ENCODE measurements at places on chromosomes 1 and 21.
A peak's percentile ranks its signal among the peaks of the same experiment; 100 is the strongest.

DNA sequence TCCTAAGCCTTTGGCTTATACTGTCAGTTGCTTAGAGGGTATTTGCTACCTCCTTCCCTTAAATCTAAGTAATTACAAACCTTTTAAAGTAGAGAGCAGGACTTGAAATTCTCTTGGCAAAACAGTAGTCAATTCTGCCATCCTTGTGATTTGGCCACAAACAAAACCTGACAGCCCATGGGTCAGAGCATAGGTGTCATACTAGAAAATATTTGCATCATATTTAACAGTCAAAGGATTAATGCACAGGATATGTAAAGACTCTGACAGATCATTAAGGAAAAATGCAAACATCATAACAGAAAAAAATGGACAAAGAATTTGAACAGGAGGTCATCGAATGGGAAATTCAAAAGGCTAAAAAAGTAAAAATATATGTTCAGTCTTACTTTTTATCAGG, 50.5 kb downstream of the ZFYVE9 start:
- DNase-seq, result no peak

GRCh38 chr1:190226006-190226405, 251.7 kb downstream of the BRINP3 start:
- no peak for DNase-seq

DNA sequence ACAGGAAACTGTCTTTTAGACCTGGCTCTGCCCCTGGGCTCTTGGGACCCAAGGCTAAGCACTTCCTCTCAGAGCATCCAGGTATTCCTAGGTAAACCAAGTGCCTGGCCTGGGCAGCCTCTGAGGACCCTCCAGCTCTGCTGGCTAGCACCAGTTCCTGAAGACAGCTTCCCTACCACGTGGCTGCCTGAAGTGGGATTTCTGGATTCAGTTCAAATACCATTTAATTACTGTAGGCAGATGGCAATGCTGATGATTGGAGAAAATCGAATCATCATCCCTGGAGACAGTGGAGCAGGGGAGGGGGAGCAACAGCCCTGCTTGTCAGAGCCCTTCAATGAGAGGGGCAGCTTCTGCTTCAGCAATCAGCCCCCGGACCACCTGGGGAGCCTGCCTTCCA, 11.9 kb downstream of the KIF21B start:
- DNase-seq, result no peak

DNA sequence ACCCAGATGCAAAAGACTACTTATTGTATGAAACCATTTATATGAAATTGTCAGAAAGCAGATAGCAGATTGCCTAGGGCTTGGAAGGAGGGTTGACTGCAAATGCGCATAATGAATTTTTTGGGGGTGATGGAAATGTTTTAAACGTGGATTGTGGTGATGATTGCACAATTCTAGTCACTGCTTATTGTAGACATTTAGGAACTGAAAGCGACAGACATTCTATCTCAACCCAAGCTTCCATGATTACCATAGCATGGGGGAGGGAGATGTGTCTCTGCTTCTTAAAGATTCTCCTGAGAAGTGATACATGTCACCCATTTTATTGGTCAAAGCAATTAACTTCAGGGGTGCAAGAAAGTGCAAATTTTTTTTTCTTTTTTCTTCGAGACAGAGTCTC, 2.8 kb upstream of the MTF2 start:
- DNase-seq, result peak; percentile 26

- no peak for DNase-seq
Measured at GRCh38 chr1:20487236-20487590, 1.2 kb upstream of the CAMK2N1 start.

- no peak for DNase-seq
Measured at GRCh38 chr1:218850367-218850766, 323.3 kb upstream of the LYPLAL1 start.

- DNase-seq, result no peak
Measured at GRCh38 chr1:220341126-220341525, 68.9 kb upstream of the RAB3GAP2 start.

DNA sequence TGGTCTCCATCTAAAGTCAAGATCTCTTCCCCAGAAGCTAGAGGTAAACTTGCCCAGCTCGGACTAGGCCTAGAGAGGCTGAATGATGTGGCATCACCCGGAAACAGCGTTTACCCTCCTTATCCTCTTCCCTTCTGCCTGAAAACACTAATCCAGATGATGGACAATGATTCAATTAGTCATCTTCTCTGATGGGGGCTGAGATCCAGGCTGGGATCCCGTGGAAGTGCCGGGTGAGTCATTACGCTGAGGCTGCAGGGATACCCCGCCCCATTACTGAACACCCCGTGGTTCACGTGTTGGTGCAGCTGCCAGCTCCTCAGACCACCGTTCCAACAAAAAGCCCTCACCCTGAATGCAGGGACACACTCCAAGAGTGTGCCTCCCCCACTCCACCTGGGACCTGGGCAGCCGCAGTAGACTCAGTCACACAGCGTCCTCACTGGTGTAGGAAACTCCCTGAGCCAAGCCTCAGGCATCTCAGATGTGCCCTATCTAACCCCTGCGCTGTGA, 2.0 kb downstream of the S100A6 start:
- DNase-seq, result peak; percentile 41

- no peak for DNase-seq
Measured at GRCh38 chr1:5971471-5972197, 20.6 kb downstream of the NPHP4 start.

- DNase-seq, result peak; percentile 33
Measured at GRCh38 chr1:161073474-161074121, 3.9 kb upstream of the ARHGAP30 start.

DNA sequence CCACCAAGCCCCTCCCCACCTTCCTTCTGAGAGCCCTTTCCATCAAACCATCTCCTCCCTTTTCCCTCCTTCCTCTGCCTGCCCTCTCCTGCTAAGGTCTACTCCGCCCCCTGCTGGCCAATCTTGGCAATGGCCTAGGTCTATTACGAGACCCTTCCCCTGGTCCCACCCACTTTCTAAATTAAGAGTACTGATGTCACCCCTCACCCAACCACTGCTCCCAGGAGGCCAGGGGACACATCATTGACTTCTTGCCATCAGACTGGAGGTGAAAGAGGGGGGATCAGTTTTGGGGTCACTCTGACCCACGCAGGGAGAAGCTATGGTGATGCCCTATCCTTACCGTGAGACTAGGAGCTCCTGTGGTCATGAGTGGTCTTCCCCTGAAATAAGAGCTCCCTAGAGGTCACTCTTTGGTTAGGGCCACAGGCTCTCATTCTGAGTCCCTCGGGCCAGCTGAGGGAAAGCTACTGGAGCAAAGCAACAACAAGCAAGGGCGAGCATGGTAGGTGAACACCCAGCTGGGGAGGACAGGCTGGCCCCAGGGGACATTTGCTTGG, 34.6 kb upstream of the S100A7 start:
- peak; percentile 82 for DNase-seq

DNA sequence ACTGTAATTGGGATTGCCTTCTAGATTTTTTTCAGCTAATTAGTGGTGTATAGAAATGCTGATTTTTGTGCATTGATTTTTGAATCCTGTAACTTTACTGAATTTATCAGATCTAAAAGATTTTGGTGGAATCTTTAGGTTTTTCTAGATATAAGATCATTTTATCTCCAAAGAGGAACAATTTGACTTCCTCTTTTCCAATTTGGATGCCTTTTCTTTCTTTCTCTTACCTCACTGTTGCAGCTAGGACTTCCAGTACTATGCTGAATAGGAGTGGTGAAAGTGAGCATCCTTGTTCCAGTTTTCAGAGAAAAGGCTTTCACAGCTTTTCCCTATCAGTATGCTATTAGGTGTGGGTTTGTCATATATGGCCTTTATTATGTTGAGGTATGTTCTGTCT, 53.6 kb downstream of the TESK2 start:
- DNase-seq, result no peak

GRCh38 chr1:198156111-198156744, 570 bp upstream of the NEK7 start:
- DNase-seq, result peak; percentile 92

GRCh38 chr1:41927118-41927517, 8.4 kb upstream of the HIVEP3 start:
- no peak for DNase-seq

- DNase-seq, result no peak
Measured at GRCh38 chr1:117616356-117616755, 10.5 kb downstream of the TENT5C start.

DNA sequence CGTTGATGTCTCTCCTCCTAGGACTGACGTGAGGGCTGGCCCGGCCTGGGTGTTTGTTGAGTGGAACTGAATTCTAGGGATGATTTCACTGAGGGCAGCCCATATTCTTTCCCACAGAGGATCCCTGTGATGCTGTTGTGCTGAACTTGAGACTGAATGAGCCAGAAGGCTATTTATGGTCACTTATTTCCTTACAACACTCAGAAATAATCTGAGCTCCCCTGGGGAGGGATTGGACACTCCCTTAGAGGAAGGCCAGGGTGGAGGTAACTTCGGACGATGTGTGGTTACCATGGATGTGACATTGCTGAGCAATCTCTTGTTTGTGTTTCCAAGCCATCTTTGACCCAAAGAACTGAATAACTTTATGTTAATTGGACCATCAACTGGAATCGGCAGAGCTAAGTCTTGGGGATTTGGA, 5.1 kb upstream of the TMCO4 start:
- DNase-seq, result no peak

GRCh38 chr1:162976628-162977027, 92.5 kb upstream of the RGS4 start:
- DNase-seq, result no peak

DNA sequence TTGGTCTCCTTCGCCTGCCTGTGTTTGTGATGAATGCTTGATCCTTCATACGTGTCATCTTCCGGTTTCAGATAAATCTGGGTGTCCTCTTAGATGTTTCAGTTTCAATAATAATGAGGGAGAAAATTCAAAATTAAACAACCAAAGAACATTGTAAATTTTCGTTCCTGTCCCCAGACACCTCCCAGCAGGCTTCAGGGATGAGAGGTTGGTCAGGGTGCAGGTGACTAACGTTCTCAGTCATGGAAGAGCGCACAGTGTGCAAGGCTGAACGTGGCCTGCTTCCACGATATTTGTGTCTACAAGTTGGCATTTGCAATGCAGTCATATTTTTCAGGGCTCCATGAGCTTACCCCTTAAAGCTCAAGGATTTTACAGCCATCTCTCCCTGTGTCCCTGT, 147.1 kb upstream of the ARHGEF16 start:
- no peak for DNase-seq

GRCh38 chr1:33143176-33143575, 38.7 kb downstream of the TRIM62 start:
- no peak for DNase-seq

DNA sequence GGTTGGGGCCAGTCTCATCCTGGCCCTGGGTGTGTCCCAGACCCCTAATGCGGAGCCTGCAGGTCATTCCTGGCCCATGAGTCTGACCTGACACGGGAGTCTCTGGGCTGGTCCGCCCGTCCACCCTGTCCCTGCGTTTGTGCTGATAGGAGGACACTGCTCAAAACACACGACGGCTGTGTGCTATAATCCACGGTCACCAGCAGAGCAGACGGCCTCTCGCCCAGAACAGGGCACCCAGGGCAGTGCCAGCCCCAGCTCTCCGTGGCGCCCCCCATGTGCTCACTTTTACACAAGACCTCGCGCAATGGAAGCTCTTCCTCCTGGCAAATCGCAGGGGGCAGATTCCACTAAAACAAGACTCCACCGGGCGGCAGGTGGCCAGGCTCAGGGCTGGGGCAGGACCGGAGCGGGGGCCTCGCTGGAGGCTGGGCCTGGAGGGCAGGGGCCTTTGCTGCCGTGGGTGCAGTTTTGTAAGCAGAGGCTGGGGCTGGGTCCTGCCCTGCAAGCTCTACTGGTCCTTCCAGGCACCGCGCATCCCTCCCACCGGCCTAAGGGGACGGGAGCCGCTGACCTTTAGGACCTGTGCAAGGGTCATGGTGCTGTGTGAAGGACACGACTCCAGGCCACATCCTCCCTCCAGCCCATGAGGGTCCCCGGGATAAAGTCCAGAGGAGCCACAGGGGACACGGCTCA, 10.6 kb upstream of the SLC19A1 start:
- no peak for DNase-seq

GRCh38 chr21:42836402-42836666, 43.0 kb downstream of the WDR4 start:
- DNase-seq, result no peak

DNA sequence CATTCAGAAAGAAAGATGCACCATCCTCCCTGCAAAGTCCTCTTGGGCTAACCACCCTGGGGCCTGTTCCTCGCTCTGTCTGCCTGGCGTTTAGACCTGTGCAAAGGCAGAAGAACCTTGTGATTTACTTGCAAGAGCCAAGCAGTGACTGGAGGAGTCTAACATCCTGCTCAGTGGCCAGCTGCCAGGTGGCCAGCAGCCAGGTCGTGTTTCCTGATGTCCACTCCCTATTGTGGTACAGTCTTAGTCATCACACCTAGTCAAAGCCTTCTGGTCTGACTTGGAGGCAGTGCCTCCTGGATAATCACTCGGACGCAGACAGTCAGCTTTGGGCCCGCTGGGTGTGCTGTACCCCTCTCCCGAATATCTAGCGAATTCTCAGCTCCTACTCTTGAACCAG, 118.1 kb downstream of the PGBD5 start:
- DNase-seq, result no peak

GRCh38 chr1:94154989-94155388, 34.0 kb upstream of the ABCA4 start:
- DNase-seq, result no peak

GRCh38 chr1:28680151-28680550, 11.6 kb downstream of the GMEB1 start:
- no peak for DNase-seq

DNA sequence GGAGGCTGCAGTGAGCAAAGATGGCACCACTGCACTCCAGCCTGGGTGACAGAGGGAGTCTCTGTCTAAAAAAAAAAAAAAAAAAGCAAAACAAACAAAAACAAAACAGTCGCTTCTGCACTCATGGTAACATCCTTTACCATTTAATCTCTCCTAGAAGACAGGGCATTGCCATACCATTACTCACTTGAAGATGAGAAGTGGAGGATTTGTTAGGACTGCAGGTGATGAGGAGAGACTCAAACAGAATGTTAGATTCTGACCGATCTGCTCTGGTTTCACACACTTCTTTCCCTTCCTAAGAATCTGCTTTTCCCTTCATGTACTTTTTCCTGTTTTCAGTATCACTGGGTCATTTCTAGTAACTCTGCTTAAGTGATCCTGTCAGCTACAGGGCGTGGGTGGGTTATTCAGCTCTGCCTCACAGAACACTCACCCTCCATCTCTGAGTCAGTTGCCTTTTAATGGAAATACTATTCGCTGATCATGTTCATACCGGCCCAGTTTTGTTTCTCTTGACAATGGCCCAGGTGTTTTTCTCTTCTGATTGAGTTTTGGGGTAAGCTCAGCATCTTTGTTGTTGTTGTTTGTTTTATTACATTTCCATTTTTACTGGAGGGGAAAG, 148.0 kb upstream of the ERG start:
- no peak for DNase-seq

GRCh38 chr1:47976267-47976666, 20.9 kb downstream of the TRABD2B start:
- no peak for DNase-seq

GRCh38 chr1:94036730-94037129, 84.2 kb downstream of the ABCA4 start:
- DNase-seq, result peak; percentile 9

Data from hematopoietic multipotent progenitor cell treated with erythropoietin and hydrocortisone succinate and interleukin-3 and kit ligand, for 4 days (in vitro differentiated cells).